ENCODE measurements at places on chromosomes 2 and 18.

GRCh38 chr2:16224298-16225045 is 284.1 kb downstream of the MYCN start:
- DNase-seq: no peak

GRCh38 chr2:77458216-77458615 is 64.0 kb downstream of the LRRTM4 start:
- no peak for DNase-seq

DNA sequence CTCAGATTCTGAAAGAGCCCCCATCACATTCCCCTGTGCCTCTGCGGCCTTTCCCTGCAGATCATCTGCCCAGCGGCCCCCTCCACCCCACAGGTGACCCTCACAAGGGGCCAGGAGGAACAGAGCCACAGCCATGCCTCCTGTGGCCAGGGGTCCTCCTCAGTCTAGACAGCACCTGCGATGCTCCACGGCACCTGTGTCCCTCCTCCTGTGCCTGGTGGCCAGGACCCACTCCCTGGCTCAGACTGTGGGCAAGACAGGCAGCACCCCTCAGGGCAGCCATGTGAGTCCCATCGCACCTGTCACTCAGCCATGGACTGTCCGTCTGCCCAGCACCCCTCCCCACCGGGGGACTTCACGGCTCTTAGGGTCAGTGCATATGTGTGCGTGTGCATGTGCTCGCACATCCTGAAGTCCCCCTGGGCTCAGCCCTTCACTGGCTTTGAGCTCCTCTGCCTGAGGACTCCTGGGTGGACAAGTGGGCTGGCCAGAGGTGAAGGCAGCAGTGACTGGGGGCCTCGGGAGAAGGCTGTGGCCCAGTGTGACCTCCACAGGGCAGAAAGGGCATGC is 237.7 kb downstream of the ATAD2B start:
- DNase-seq: no peak

DNA sequence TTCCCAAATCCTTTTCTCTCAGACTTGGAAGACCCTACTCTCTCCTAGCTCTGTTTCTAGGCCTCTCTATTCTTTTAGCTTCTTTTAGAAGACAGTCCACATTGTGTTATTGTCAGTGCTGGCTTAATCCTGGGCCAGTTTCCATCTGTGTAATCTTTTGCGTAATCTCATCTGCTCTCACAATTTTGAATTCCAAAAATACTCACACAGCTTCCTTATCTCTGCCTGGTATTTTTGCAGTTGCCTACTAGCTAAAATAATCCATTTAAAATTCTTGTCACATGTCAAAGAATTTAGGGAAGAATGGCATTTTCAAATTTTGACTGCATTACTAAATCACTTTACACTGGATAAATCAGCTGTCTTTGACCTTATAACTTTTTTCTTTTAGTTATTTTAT is 200.6 kb upstream of the MEX3C start:
- no peak for DNase-seq

GRCh38 chr18:23226930-23227725 is 91.8 kb downstream of the CABLES1 start:
- no peak for DNase-seq

DNA sequence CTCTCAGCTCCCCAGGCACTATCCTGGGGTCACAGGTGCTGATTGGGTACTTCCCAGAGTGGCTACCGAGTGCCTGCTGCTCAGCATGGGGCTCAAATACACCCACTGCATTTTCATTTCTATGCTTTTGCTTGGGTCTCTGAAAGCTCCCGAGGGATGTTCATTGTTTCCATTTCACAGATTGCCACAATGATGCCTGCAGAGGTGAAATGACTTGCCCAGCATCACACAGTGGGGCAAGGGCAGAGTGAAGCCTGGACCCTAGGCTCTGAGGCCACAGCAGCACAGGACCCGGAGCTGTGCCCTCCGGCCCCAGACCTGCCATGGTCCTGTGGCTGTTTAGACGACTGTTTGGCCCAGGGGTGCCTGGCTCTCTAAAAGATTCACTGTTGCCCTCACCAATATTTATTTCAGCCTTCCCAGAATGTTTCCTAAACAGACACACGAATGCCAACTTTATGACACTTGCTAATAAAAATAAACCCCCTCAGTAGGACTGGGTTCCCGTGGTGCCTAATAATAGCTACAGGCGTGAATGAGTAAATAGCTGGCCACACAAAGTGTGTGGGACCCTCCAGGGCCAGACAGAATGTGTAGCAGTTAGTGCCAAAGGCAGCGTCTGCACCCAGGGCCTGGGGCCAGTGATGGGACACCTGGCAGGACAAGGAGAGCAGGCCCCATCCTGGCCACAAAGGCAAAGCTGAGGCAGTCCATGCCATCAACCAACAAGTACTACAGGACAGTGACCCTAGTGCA is 11.5 kb upstream of the ST8SIA5 start:
- no peak for DNase-seq

DNA sequence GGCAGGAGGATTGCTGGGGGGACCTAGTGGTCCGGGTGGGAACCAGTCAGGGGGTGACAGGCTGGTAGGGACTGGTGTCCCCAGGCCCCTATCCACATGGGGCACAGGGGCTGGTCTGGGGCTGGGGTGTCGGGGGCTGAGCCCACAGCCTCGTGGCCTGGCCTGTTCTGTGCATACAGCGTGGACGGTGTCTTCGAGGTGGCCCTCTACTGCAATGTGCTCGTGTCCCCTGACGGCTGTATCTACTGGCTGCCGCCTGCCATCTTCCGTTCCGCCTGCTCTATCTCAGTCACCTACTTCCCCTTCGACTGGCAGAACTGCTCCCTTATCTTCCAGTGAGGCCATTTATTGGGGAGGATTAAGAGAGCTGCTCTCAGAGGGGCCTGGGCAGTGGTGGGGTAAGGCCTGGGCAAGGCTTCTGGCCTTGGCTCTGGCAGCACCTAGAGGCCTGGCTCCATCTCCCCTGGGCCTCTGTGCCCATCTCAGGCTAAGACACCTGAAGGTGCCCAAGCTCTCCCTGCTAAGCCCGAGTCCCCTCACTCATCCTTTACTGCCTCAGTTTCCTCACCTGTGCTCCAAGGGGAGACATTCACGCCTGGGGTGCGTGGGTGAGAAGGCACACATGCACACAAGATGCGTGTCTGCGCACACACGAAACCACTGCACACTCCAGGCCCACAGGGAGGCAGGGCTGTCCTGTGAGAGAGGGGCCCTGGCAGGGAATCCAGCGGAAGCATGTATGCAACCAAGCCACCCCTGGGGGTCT is 1.9 kb downstream of the CHRNG start:
- no peak for DNase-seq

- no peak for DNase-seq
Measured at GRCh38 chr2:63589148-63589958, 590 bp downstream of the MDH1 start.

- no peak for DNase-seq
Measured at GRCh38 chr2:60867848-60868247, 13.5 kb upstream of the REL start.

GRCh38 chr2:239339726-239340601 is 60.9 kb downstream of the HDAC4 start:
- no peak for DNase-seq

DNA sequence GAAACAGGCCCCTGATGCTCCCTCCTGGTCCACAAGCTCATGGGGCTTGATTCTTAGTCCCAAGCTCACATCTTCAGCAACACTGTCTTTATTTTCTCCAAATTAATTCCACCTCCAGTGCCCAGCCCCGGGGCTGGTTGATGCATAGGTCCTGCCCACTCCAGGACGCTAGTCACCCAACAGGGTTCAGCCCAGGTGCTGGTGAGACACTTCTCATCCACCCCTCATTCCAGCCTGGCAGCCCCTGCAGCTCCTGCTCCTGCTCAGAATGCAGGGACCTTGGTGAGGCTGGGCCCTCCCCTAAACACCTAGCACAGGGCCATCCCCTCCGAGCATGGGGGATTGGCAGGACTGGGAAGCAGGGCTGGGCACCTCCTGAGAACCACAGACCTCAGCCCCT is 25.7 kb downstream of the STEAP3 start:
- DNase-seq: no peak

DNA sequence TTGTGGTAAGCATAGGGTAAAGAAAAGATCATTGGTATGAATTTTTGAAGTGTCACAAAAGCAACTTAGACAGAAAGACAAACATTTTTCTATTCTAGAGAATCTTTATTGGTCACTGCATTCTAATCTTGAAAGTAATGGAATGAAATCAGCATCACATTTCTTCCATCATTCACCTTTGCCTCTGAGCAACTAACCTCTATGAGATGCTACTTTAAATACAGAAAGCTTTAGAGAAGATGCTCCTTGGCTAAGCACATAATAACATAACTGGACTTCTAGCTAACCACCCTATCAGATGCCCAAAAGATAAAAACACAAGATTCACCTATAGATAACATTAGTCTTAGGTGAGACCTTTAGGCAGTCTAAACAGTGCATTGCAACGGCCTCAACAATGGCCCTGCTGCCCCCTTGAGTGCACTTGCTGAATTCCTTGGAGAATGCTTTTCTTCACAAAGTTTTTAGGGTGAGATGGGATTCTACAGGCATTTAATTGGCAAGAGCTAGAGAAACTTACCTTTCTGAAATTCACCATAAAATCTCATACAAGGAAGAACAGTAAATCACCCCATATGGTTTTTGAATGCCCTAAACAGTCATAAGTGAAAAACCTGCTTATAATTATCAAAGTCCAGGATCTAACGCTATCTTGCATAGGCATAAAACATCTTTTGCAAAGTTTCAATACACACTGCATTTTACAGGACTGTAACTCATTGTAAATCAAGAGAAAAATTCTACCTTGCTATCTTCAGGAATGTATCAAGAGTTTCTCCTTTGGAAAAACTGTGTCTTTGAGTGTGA is 791.3 kb upstream of the CHAC2 start:
- DNase-seq: no peak

GRCh38 chr2:213175673-213176247 is 24.3 kb upstream of the IKZF2 start:
- DNase-seq: no peak

DNA sequence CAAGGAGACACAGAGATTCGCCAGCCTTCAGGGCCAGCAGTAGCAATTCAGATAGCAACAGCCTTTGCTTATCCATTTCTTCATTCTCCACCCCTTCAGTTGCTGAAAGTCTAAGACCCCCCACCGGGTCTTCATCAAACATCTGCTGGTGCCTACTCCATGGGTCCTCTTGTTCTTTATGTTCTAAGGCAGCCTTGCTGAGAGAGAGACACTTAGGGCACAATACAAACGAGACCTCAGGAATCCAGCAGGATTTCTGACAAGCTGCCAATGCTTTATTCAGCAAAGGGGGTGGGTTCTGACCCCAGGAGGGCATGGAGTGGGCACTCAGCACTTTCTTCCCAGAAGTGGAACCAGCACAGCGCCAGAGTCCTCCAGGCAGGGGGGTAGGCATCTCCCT is 36.2 kb upstream of the CNGA3 start:
- no peak for DNase-seq

GRCh38 chr2:169046440-169047151 is 15.5 kb upstream of the ABCB11 start:
- no peak for DNase-seq

DNA sequence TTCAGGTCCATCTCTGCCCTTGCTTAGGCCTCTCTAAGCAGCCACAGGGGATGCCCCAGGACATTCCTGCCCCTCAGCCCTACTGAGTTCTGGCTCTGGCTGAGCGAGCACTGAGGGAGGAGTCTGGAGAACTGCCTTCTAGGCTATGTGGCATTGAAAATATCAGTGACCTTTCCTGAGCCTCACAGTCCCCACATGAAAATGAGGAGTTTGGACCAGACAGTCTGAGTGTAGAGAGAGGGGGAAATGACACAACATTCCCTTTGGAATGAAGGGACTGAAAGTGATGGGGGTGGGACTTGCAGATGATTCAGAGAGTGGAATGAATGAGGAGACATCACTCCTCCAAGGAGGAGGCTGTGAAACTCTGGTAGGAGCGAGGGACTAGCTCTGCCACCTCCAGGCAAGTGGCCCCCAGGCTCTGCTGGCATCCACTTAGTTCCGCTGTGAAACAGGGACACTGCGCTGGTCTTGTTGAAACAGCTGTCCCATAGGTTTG is 8.0 kb downstream of the TNS1 start:
- DNase-seq: no peak

DNA sequence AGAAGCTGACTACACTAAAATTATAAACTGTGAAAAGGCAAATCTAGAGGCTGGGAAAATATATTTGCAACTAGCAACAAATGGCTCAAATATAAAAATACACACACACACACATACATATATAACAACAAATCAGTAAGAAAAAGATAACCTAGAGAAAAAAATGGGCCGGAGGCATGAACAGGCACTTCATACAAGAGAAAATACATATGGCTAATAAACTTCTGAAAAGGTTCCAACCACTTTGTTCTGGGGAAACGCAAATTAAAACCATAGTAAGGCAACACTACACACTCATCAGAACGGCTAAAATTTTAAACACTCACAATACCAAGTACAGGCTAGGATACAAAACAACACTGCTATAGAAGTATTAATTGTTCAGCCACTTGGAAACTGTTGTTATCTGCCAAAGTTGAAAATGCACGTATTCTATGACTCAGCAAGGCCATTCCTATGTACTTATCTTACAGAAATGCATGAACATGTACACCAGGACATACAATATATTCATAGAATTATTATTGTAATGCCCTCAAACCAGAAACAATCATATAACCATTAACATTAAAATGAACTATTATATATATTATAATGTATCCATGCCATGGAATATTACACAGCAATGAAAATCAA is 15.6 kb downstream of the WDSUB1 start:
- DNase-seq: no peak

DNA sequence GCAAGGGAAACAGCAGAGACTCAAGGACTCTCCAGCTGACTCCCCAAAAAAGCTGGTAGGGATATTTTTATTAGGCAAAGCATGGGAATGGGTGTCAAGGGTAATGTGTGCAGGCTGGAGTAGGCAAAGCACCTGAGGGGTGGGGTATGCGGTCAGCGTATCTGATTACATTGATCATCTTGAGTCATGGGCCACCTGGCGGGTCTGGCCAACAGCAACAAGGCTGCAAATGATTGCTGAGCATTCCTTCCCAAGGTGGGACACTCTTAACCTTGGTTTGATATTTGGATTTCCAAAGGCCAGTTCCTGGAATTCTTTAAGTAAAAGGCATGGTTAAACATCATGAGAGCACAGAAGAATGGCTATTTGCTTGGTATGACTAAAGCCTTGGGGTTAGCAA is 32.6 kb upstream of the CCBE1 start:
- no peak for DNase-seq

Measured in stimulated activated CD8-positive, alpha-beta memory T cell treated with anti-CD3 and anti-CD28 coated beads, Interleukin-4, amount 100 ng/mL, for 24 hours (primary cell).